ENCODE measurements at places on chromosomes 16 and 17. TPM values are rescaled to one million over a fixed set of nuclear protein-coding genes. Genes with fewer than 3 reads are reported as not detected.

TPSAB1 gene
- total RNA-seq = not detected

TMC8 gene
- total RNA-seq = under 0.01 TPM

ACSF2 gene
- total RNA-seq = 168 TPM

KRTAP4-6 gene
- total RNA-seq = not detected

LITAFD gene
- total RNA-seq = not detected

PIGS gene
- total RNA-seq = 95.4 TPM

MT4 gene
- total RNA-seq = not detected

SAMD14 gene
- 0.79 TPM for total RNA-seq
